ENCODE measurements at places on chromosomes 3 and 15. TPM values are rescaled to one million over a fixed set of nuclear protein-coding genes. Genes with fewer than 3 reads are reported as not detected.

DNA sequence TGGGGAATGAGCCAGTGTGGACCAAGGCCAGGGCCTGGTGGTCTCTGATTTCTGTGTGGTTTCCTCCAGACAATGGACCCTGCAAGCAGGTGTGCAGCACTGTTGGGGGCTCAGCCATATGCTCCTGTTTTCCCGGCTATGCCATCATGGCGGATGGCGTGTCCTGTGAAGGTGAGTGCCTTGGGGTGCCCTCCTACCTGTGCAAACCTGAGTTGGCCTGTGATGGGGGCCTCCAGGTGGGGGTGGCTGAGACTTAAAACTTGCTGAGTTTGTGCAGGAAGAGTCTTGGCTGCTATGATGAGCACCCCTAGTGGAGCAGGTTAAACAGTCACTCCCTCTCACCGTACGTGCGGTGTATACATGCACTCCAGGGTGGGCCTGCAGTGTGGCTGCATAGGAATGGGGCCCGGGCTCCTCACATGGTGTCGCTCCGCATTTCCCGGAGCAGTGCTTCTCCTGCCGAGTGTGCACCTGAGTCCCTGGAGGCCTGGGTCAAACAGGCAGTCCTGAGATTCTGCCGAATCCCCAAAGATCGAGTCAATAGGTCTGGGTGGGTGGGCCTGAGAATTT lies 70.8 kb downstream of the FBLN2 start:
- DNase-seq: no peak

VEPH1 gene
- 34.0 TPM for total RNA-seq

GRCh38 chr3:13045904-13046568 lies 27.2 kb downstream of the IQSEC1 start:
- no peak for DNase-seq

DNA sequence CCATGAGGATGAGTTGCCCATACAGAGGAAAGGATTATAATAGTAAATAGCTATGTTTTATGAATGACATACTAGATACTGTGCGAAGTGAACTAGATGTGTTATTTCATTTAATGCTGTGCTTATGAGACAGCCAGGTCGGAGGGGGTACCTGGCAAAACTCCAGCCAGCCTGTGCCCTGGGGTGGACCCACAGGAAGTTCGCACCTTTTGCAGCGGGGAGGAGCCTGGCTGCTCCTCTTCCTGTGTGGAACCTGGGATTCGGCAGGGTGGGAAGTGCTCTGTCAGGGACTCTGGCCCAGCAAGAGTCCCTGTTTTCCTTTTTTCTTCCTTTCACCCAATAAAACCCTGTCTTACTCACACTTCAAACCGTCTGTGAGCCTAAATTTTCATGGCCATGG lies 452.2 kb downstream of the IL5RA start:
- DNase-seq: no peak
